GM20000 (cell line): ENCODE measurements at places on chromosomes 7 and 10.

GRCh38 chr7:81691199-81691821, 78.5 kb downstream of the HGF start:
- no peak for DNase-seq

GRCh38 chr7:32026083-32026425, 44.2 kb downstream of the PDE1C start:
- no peak for DNase-seq

DNA sequence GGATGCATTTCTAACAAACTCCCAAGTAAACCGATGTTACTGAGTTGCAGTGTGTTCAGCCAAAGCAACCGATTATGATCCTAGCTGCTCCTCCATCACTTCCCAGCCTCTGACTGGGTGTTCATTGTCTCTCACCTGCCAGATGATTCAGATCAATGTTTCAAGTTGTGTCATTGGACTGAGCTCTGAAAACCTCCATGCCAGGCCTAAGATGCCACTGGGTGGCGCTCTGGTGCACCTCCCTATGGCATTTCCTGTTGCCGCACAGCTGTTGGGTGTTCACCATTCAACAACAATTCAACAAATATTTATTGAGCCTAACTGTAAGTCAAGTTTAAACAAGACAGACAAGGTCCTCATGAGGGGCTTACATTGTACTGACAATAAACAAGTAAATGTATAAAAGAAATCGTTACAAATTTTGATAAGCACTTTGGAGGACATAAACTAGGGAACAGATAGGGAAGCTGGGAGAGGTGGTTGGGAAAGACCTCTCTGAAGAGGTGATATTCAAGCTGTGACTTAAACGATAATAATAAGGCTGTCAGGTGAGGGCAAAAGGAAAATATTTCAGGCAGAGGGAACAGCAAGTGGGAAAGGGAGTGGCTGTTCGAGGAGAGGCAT, 22.8 kb downstream of the RGR start:
- DNase-seq = peak; percentile 54

DNA sequence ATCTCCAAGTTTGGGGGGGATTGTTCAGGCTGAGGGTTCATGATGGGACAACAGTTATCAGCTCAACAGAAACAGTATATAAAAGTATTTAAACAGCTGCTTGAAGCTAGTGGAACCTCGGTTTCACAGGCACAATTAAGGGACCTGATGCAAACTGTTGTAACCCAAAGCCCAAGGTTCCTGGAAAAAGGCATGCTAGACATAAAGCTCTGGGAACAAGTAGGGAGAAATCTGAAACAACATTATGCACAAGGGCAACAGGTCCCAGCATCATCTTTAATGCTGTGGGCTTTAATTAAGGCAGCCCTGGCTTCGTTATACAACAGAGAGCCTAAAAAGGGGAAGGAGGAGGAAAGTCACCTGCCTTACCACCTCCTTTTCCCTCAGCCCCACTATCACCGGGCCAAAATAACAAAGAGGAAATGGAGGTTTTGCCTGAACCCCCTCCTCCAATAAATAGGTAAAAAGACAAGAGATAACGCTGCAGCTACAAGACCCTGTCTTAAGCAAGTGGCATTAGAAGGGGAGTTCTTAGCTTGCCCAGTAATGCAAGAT, 83.2 kb upstream of the GPR22 start:
- no peak for DNase-seq

DNA sequence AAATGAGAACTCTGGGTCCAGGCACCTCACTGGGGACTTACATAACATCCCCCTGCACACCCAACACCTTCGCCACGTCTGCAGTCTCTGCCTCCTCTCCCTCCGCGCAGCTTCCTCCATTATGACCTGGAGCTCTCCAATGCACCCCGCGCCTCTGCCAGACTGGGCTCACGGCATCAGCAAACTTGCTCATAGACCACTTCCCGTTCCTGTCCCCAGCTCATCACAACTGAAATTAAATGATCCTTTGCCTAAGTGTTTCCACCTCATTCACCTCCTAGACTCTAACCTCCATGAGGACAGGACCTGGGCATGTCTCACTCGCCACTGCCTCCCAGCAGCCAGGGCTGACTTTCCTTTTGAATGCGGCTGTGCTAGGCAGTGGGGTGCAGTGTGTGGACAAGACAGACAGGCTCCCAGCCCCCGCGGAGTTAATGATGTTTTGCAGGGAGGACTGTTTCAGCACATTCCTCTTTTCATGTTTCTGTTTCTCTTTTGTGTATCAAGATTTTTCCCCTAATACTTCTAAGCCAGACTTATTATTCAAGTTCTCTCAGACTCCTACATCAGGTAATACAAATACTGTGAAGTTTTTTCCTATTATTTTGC, 18.8 kb downstream of the CHST15 start:
- no peak for DNase-seq
